NCI-H187 (cell line): ENCODE measurements at places on chromosomes 13 and 19.

DNA sequence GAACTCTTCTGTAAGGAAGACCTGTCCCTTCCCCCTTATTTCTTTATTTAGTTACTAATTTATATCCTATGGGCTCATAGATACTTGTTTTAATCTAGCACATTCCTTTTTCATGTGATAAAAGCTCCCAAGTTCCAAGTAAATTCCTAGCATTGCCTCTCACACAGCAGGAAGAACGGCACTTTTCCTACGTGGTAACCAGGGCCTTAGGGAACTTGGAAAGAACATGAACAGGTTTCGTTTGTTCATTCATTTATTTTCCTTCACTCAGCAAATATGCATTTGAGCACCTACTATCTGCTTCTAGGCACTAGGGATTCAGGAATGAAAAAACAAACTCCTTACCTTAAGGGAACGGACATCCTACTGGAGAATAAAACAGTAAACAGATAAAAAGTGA lies 125.1 kb downstream of the SIPA1L3 start:
- DNase-seq, result no peak

GRCh38 chr19:13339869-13340268 lies 166.4 kb downstream of the CACNA1A start:
- DNase-seq, result no peak

DNA sequence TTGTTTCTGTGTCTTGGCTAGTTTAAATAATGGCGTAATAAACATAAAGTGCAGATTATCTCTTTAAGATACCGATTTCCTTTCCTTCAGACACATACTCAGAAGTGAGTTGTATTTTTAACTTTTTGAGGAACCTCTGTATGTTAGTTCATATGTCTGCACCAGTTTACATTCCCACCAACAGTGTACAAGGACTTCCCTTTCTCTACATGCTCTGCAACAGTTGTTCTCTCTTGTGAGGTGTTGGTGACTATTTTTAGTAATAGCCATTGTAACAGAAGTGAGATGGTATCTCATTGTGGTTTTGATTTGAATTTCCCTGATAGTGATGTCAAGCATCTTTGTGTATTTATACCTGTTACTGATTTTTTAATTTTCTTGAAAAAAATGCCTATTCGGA lies 418.6 kb downstream of the UQCRFS1 start:
- no peak for DNase-seq

GRCh38 chr13:58806401-58806800 lies 1174.9 kb downstream of the PCDH17 start:
- no peak for DNase-seq

DNA sequence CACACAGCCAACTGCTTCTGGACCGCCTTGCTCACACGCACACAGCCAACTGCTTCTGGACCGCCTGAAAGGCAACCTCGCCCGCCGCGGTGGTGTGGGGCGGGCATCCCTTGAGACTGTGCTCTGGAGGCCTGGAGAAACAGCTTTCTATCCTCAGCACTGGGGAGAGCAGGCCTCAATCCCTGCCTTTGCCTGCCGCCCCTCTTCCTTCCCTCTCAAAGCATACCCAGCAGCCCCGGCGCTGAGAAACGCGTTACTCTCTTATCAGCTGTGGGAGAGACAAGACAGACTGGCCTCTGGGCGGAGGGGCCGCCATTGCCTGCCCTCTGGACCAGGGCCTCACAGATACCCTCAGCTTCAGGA lies 2.9 kb downstream of the LIPE start:
- DNase-seq, result no peak

DNA sequence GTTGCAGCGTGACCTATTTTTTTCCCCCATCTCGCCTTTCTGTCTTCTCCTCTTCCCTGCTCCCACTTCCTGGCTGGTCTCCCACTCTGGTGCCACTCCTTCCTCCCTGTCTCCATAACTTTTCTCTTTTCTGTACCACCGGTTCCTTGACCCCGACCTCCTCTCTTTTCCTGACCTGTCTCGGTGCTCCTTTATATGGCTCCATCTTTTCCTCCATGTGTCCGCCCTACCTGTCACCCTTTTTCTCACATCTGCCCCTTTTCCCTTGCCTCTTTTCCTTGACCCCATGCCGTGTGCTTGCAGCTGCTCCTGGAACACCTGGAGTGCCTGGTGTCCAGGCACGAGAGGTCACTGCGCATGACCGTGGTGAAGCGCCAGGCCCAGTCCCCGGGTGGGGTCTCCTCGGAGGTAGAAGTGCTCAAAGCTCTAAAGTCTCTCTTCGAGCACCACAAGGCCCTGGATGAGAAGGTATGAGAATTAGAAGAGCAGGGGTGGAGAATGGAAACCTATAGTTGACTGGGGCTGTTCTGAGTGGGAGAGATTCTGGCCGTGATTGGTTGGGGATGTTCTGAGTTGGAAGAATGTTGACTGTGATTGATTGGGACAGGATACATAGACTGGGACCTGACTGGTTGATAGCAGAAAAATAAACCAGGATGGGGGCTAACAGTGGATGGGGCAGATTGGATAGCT lies 9.3 kb downstream of the PPFIA3 start:
- no peak for DNase-seq
